ENCODE measurements at places on chromosomes 16 and 17.
A peak's percentile ranks its signal among the peaks of the same experiment; 100 is the strongest.

DNA sequence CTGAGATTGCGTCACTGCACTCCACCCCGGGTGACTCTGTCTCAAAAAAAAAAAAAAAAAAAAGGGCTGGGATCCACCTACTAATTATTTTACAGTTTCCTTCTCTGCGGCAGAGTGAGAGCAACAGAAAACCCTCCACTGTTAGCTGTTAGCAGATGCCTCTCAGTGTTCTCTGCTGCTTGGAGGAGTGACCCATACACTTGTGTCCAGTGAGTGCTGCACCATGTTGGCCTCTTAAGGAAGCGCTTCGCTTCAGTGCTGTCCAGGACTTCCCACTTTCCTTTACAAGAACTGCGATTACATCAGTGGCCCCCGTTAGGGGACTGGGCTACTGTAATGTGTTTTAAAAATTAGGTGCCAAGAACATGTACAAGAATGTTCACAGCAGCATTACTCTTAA lies 18.4 kb upstream of the CLEC18B start:
- no peak for DNase-seq

- DNase-seq = no peak
Measured at GRCh38 chr17:40482722-40483121, 18.7 kb downstream of the TNS4 start.

GRCh38 chr17:38628441-38628840 lies 22.7 kb upstream of the SRCIN1 start:
- DNase-seq = no peak

- DNase-seq = peak; percentile 84
Measured at GRCh38 chr17:43021741-43022512, at the start of gene VAT1. Gene VAT1 (minus strand): TSS chr17:43022385. CDS start chr17:43022322, 63 bp downstream.

DNA sequence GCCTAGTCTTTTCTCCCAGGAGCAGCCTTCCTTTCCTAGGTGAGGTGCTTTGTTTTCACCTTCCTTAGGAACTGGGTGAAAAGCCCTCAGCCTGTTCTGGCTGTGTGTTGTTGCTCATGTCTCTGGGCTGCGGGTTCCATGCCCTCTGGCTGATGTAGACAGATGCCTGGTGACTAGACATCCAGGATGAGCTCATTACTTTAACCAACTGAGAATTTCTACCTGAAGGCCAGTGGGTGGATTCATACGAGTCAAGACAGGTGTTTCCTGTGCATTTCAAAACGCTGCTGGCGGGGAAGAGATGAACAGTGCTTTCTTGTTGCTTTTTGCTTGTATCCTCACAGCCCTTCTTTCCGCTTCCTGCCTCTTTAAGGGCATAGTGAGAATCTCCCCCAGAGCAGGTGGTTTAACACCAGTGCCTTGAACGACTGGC lies 22.3 kb downstream of the SAP30BP start:
- no peak for DNase-seq

DNA sequence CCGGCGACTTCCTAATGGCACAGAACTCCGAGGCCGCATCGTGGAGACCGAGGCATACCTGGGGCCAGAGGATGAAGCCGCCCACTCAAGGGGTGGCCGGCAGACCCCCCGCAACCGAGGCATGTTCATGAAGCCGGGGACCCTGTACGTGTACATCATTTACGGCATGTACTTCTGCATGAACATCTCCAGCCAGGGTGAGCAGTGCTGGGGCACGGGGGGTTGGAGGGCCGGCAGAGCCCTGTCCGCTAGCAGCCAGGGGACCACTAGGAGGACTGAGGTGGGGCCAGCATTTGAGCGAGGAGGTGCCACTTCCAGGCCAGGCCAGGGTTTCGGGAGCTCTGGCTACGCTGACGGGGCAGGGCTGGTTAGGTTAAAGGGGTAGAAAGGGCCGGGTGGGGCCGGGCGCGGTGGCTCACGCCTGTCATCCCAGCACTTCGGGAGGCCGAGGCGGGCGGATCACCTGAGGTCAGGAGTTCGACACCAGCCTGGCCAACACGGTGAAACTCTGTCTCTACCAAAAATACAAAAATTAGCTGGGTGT lies 5.1 kb downstream of the MPG start:
- no peak for DNase-seq

- no peak for DNase-seq
Measured at GRCh38 chr17:68794636-68795434, 160.4 kb downstream of the ABCA8 start.

Measured in ureter (tissue), 1 donor.